ENCODE measurements at places on chromosomes 13 and 19. TPM values are rescaled to one million over a fixed set of nuclear protein-coding genes. Genes with fewer than 3 reads are reported as not detected.

The WDR88 gene
- total RNA-seq: not detected

The COMMD6 gene
- 111 TPM for total RNA-seq

DNA sequence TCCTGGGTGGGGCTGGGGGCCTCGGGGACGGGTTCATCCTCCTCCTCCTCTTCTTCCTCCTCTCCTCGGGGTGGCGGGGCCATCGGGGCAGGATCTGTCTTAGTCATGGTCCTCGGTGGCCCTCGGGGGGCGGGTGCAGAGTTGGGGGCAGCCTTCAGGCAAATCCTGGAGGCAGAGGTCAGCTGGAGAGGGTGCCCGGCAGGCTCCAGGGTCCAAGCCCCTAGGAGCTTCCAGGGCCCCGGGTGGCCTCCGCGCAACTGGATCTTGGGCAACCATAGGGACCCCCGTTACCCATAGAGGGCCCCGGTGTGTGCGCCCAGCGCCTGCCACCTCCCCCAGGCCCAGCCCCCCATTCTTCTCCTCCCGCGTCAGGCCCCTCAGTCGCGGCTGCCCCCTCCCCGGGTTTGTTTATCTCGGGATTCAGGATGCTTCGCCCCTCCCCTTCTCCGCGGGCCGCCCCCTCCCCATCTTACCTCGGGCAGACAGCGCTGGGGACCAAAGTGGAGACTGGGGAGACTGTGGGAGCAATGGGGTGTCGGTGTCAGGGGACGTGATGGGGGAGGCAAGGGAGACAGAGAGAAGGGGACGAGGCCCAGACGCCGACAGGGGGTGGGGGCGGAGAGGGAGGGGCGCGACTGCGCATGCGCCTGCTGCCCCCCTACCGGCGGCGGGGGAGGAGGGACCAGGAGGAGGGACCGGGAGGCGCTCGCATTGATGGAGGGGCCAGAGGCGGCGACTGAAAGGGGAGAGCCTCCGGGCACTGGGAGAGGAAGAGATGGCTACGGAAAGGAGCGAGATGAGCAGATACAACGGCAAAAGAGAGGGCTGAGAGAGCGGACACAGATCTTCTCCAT, at the start of gene CLIP3:
Gene CLIP3 (minus strand): TSS at position 623 of the 854 bp plus-strand sequence. CDS start 516 bp downstream, at position 107.
- H3K4me3 ChIP-seq: no peak within 1 kb of the TSS
- no peak within 1 kb of the TSS for H3K27ac ChIP-seq
- no peaks in the 10 kb centered on the region for H3K27me3 ChIP-seq
- DNase-seq: peak; percentile 56
- peaks cover 19% of the 10 kb centered on the region for H3K4me1 ChIP-seq

The IQCN gene
- total RNA-seq: 13.7 TPM

DNA sequence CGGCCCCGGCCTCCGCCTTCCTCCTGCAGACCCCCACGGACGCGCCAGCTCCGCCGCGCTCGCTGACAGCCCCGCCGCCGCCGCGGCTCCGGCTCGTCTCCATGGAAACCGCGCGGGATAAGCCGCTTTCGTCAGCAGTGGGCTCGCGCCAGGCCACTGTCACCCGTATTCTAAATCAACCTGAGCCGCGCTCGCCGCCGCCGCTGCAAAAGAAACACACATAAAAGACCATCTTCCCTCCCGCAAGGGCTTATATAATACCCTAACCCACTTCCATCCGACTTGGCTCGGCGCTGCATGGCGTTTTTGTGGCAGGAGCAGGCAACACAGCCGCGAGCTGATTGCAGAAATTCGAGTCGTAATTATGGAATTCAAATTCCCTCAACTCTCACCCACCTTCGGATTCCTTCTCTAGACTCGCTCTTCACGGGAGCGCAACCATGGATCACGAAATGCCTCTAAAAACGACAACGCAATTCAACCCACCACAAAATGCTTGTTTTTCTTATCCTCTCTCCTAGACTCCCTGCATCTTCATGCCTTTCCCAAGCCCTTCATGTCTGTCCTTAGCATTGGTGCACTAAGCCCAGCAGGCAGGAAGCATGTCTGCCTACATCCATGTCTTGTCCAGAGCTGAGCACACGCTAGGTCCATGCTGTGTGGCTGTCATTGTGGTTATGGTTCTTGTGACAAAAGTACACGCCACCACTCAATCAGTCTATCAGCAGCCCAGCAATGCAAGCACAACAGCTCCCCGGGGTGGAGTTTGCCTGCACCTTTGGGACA, at the start of gene AMER2:
Gene AMER2 (minus strand): TSS at position 772 of the 786 bp plus-strand sequence. CDS start 669 bp downstream, at position 103.
- no peak for DNase-seq
- no peak within 1 kb of the TSS for H3K4me3 ChIP-seq
- H3K36me3 ChIP-seq: no peaks in the 10 kb centered on the region
- H3K4me1 ChIP-seq: no peaks in the 10 kb centered on the region
- H3K27me3 ChIP-seq: peaks cover 12% of the 10 kb centered on the region
- H3K27ac ChIP-seq: no peak within 1 kb of the TSS

DNA sequence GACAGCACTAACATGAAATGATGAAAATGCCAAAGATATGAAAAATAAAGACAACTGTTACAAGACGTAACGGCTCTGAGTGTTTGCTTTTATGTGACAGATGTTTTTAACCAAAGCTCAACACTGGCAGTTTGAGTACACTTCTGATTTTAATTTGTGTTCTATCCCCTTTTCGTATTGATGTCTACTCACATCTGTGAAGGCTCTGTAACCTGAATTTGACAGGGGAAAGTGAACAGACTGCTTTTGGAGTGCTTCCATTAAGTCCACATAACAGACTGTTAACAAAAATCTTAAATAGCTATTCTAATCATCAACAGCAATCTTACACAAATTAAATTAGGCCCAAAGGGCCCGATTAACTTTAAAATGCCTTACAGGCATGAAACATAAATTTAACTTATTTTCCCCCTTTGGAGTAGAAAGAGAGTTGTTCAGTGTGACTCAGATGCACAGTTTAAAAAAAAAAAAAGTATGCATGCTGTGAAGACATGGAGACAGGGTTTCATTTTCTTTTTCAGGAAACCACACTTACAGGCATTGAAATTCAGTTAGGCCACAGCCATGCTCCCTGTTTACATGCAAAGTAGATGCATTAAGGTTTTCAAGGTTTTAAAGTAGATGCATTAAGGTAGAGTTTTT, 16.3 kb upstream of the RNASEH2B start:
- peak overlapping the region; percentile 19 for H3K4me3 ChIP-seq
- H3K36me3 ChIP-seq: no peaks in the 10 kb centered on the region
- H3K27ac ChIP-seq: peak overlapping the region; percentile 86
- DNase-seq: peak; percentile 74
- H3K27me3 ChIP-seq: no peaks in the 10 kb centered on the region
- H3K4me1 ChIP-seq: peaks cover 18% of the 10 kb centered on the region

DNA sequence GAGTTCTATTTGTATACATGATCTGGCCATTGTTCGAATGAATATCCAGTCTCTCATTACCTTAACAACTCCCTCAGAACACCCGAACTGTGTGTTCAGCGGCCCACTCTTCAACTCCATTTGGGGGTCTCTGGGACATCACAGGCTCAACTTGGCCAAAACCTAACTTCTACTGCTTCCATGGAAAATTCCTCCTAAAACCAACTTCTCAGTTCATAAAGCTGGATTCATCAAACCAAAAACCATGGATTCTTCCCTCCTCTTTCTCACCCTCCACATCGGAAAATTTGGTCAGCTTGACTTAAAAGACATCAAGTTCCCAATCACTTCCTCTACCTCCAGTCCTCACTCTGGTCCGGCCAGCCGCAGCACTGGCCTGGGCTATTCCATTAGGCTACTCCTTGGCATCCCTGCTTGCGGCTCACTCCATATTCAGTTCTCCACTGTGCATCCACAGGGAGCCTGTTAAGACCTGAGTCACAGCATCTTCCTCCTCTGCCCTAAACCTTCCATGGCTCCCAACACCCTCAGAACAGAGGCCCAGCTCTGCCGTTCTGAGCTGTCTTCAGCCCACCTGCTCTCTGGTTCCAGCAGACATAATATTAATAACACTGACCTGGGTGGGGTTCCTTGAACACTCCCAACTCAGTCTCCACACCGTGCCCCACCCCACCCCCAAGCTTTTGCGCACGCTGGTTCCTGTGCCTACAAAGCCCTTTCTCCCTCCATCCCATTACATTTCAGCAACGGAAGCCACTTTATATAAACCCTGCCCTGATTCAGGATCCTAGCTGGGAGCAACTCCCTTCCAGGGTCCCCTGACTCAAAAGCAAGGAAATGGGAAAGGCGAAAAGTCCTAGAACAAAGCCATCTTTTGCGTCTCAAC, 1.1 kb downstream of the ZNF792 start:
- peak; percentile 25 for DNase-seq
- H3K27ac ChIP-seq: peak overlapping the region; percentile 51
- H3K4me1 ChIP-seq: peaks cover 30% of the 10 kb centered on the region
- peaks cover 33% of the 10 kb centered on the region for H3K36me3 ChIP-seq

DNA sequence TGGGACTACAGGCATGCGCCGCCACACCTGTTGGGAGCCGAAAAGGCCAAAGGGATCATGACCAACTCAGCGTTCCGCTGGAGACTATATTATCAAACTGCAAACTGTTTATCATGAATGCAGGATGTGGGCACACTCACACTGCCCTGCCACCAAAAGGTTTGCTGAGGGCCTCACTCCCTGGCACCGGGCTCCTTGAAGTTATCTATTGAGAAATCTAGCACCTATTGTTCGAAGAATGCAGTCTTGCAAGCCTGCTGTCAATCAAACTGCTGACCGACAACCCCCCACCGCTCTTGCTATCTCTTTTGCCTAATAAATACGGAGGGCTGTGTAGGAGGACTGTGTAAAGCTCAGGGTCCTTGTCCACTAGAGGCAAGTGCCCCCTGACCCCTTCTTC, 5.2 kb upstream of the ZNF836 start:
- no peak overlapping the region for H3K4me3 ChIP-seq
- H3K27me3 ChIP-seq: no peaks in the 10 kb centered on the region

- no peak for DNase-seq
- no peaks in the 10 kb centered on the region for H3K27me3 ChIP-seq
- no peak overlapping the region for H3K27ac ChIP-seq
- H3K4me1 ChIP-seq: no peaks in the 10 kb centered on the region
- peaks cover 1% of the 10 kb centered on the region for H3K36me3 ChIP-seq
Measured at GRCh38 chr19:14544047-14544446, 14.7 kb downstream of the TECR start.

GRCh38 chr19:1929021-1929742, 11.8 kb upstream of the CSNK1G2 start:
- peak overlapping the region; percentile 42 for H3K4me3 ChIP-seq
- peak; percentile 87 for DNase-seq
- peaks cover 37% of the 10 kb centered on the region for H3K4me1 ChIP-seq

DNA sequence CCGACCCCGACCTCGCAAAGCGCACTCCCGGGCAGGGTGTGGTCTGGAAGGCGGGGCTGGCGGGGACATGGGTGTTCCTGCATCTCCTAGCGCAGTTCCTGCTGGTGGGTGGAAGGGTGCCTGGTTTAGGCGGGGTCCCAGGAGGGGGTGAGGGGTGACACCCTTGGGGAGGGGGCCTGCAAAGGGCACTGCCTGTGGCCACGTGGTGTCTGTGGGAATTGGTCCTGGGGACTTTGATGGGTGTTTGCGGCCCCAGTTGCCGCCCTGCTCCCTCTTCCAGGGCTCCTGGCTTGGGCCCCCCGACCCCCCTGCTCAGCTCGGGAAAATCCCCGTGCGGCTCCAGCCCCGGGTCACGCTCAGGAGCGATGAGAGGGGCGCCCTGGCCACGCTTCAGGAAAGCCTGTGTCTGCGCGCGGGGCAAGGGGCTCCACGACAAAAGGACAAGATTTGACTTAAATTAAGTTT, 19.1 kb downstream of the WTIP start:
- peaks cover 16% of the 10 kb centered on the region for H3K4me1 ChIP-seq
- no peaks in the 10 kb centered on the region for H3K36me3 ChIP-seq
- peaks cover 10% of the 10 kb centered on the region for H3K27me3 ChIP-seq
- DNase-seq: no peak

DNA sequence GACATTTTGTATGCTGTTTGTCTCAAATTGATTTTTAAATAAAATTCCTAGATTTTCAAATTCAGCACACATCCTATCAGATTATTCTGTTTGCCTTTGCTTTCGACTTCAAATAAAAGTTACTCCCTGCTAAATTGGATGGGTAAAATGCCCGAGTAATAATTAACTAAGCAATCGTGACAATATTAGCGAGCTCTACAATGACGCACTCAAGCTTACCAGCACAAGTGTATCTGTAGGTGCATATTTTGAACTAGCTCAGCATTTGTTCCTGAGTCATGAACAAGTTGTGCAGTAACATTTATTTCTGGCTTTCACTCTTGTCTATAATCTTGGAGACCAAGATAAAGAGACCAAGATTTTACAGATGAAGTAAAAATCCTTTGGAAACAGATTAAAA, 113.4 kb downstream of the UBL3 start:
- no peak for DNase-seq
- peaks cover 13% of the 10 kb centered on the region for H3K4me1 ChIP-seq
- no peaks in the 10 kb centered on the region for H3K36me3 ChIP-seq
- H3K4me3 ChIP-seq: no peak overlapping the region
- H3K27me3 ChIP-seq: peaks cover under 1% of the 10 kb centered on the region

Measured in natural killer cell (primary cell).